ENCODE measurements at places on chromosomes 16 and 17. TPM values are rescaled to one million over a fixed set of nuclear protein-coding genes. Genes with fewer than 3 reads are reported as not detected.

- H3K27me3 ChIP-seq = peaks cover 5% of the 10 kb centered on the region
- H3K4me3 ChIP-seq = peak overlapping the region; percentile 65
- H3K27ac ChIP-seq = no peak overlapping the region
Observed at GRCh38 chr16:55506708-55507107, 2.2 kb upstream of the LPCAT2 start.

DNA sequence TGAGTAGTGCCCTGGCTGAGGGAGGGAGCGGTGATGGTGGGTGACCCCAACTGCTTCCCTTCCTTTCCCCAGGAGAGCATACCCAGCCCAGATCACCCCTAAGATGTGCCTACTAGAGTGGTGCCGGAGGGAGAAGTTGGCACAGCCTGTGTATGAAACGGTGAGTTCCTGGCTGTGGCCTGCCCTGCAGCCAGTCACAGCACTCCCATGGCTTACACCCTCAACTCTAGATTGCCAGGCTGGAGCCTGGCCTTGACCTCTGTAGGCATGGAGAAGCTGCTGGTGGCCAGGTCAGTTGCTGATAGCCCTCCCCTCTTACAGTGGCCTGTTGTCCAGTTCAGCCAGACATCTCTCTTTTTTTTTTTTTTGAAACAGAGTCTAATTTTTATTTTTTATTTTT, 8.6 kb upstream of the NFATC3 start:
- no peaks in the 10 kb centered on the region for H3K27me3 ChIP-seq
- H3K4me1 ChIP-seq = peaks cover 6% of the 10 kb centered on the region
- H3K27ac ChIP-seq = no peak overlapping the region

GRCh38 chr16:1499756-1500464, 6.8 kb downstream of the TELO2 start:
- DNase-seq = no peak
- no peak overlapping the region for H3K27ac ChIP-seq
- no peak overlapping the region for H3K4me3 ChIP-seq
- H3K4me1 ChIP-seq = no peaks in the 10 kb centered on the region

The TUBG1 gene
- total RNA-seq = 101 TPM

The OTOP3 gene
- not detected for total RNA-seq

The SGCA gene
- not detected for total RNA-seq

The ODAD4 gene
- 4.2 TPM for total RNA-seq
